ENCODE measurements at places on chromosomes 1 and 21.

DNA sequence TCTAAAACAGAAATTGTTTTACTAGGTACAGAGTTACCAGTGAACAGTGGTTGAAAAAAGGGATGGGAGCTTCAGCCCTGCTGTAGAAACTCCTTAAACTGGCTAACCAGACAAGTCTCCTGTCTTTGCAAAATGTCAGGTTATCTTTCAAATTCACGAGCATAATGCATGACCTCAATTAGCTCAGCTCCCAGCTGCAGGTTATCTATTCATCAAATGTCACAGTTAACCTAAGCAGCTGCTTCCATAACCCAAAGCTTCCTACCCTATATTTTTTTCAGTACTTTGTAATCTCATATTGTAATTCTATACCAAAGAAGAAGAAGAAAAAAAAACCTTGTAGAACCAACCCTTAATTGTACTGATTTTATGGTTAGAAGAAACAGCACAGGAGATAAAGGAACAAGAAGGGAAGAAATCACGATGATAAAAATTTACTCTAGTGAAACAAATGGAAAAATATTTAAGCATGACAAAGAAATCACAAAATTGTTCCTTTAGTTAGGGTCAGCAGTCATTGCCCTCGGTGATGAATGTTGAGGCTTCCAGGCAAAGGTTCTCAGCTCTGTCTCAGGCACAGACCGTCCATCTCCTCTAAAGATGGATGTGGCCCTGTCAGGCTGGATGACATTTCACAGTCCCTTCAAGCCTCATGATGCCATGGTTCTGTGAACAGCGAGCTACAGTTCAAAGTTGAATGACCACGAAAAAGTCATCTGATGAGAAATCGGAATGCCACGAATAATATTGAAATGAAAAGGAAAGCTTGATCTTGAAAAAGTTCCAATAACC lies 95.9 kb downstream of the PLD5 start:
- peak; percentile 46 for DNase-seq

DNA sequence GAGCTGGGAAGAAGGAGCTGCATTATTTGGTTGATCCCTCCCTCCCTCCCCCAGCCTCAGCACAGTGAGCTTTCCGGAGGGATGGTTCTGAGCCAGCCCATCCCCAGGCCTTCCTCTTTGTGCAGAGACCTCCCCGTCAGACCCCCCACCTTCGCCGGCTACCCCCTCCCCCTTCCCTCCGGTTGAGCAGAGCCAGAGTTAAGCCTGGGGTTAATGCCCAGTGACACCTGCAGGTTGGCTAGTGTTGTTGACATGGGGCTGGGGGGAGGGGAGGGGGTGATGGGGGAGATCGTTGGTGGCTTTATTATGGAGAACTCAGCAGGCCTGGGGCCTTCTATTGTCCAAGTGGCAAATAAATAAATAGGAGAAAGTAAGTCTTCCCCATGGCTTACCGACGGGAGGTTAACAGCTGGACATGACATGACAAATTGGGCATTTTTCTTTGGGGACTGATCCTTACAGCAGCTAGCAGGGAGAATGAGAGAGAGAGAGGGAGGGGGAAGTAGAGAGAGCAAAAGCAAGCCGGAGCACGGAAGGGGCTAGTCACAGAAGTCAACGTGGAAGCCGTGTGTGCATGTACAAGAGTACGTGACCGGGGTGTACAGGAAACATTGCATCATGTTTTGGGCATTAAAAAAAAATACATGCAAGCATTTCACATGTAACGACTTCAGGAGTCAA lies 131.1 kb downstream of the TMEM53 start:
- DNase-seq: no peak

GRCh38 chr1:107593501-107594209 lies 371.3 kb downstream of the VAV3 start:
- DNase-seq: no peak

DNA sequence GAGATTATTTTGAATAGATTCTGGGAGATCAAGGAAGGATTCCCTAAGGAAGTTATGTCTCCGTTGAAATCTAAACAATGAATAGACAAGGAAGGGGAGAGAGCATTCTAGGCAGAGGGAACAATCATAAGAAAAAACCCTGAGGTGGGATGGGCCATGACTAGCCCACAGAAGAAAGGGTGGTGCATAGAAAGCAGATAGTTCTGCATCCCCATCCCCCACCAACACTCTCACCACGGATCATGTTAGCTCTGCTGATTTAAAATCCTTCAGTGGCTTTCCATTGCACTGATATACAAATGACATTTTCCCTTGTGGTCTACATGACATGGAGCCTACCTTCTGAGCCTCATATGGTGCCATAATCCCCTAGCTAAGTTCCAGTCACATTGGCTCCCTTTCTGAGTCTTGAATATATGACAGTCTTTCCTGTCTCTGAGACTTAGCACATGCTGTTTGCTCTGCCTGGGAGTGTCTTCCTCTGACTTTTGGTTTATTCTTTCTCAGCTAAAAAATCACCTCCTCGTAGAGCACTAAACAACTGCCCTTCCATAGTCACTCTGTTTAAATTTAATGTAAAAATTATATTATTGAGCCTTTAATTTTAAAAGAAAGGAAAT lies 15.2 kb downstream of the SCMH1 start:
- DNase-seq: no peak

- DNase-seq: no peak
These were observed 27.3 kb upstream of the EPHA2 start for GRCh38 chr1:16183179-16183578.

GRCh38 chr1:203528976-203529835 lies 35.3 kb downstream of the OPTC start:
- no peak for DNase-seq

DNA sequence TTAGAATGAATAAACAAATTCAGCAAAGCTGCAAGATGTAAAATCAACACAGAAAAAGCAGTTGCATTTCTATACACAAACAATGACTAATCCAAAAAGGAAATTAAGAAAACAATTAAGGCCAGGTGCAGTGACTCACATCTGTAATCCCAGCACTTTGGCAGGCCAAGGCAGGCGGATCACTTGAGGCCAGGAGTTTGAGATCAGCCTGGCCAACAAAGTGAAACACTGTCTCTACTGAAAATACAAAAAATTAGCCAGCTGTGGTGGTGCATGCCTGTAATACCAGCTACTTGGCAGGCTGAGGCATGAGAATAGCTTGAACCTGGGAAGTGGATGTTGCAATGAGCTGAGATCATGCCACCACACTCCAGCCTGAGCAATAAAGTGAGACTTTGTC lies 22.3 kb downstream of the THEM4 start:
- DNase-seq: no peak

DNA sequence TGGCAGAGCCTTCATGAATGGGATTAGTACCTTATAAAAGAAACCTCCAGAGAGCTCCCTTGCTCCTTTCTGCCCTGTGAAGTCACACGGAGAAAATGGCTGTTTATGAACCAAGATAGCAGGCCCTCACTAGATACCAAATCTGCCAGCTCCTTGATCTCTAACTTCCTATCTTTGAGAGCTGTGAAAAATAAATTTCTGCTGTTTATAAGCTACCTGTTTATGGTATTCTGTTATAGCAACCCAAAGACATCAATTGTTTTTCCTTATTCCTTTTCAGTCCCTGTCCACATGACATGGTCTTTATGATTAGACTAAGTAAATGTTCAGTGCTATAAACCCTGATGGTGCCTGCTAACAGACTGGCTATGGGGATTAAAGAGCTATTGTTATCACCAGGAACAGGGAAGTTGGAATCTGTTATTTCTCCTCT lies 9.7 kb upstream of the STIL start:
- DNase-seq: no peak

DNA sequence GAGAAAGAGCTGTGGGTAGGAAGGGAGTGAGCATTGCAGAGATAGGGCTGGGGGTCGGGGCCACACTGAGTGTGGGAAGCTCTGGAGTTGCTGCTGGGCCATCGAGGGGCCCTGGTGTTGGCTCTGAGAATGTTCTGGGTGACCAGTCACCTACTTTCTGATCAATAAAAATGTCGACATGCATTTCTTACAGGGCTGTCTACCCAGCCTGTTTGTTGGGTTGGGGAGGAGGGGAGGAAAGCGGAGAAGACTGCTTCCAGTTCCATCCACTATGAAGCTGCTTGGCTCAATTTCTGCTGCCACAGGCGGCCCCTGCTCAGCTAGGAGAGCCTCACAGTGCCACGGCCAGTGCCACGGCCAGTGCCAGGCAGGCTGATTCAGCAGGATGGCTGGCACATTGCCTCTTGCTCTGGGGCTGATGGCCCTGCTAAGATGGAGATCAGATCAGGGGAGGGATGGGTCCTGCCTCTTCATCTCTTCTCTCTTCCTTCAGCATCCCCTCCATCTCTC lies 3.0 kb upstream of the PADI3 start:
- DNase-seq: no peak

DNA sequence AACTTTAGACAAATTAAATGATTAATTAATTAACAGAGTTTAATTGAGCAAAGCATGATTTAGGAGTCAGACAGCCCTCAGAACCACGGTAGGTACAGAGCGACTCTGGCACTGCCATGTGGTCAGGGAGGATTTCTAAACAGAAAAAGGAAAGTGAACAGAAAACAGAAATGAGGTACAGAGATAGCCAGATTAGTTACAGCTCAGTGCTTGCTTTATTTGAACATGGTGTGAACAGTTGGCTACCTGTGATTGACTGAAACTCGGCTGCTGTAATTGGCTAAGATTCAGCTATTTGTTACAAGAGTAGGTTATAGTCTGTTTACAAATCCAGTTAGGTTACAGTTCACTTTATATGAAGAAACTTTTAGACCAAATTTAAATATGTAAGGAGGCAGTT lies 163.0 kb upstream of the TNR start:
- no peak for DNase-seq

DNA sequence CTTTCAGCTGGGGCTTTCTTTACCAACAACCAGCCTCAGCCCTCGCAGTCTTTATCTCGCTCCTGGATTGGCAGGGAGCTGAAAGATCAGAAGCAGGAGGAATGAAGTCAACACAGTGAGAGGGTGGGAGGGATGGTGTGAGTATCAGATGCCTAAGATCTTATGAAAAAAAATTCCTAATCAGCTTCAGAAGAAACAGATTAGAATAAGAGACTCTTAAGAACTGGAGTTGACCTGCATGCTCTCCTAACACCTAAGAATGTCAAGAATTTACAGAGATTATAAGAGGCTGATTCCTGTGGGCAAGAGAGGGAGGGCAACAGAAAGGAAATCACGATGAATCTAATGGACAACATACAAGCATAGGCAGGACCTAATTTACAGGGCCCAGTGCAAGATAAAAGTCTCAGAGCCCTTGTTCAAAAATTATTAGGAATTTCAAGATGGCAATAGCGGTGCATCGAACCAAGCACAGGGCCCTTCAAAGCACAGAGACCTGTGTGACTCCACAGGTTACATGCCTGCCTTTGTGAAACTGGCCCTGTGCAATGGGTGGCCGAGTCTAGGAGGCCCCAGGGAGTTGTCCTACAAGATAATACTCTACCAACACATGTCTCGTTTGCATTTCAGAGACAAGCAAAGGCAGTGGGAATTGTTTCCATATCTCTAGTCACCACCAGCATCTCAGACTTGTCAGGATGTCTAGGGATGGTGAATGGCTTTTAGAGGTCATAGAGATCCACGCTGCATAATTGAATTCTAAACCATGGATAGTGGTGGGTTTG lies 65.3 kb upstream of the PPP2R5A start:
- no peak for DNase-seq

DNA sequence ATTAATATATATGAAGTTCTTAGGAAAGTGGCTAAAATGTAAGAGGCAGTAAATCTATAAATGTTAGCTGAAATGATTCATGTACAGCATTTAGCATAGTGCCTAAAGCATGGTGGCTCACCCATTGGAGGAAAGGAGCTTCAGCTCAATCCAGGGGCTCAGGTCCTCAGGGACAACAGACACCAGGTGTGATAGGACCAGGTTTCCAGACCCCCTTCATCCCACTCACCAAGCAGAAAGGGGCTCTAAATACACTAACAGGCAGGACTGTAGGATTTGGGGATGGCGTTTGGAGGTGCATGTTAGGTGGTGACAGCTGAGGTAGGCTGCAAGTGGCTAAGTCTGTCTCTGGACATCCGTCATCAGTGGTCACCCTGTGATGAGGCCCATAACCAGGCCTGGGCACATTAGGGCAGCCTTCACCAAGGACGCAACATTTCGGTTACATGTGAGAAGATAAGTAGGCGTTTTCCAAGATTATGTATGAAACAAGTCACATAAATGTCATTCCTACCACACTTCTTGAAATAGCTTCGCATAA lies 233.1 kb downstream of the C1orf94 start:
- DNase-seq: no peak

DNA sequence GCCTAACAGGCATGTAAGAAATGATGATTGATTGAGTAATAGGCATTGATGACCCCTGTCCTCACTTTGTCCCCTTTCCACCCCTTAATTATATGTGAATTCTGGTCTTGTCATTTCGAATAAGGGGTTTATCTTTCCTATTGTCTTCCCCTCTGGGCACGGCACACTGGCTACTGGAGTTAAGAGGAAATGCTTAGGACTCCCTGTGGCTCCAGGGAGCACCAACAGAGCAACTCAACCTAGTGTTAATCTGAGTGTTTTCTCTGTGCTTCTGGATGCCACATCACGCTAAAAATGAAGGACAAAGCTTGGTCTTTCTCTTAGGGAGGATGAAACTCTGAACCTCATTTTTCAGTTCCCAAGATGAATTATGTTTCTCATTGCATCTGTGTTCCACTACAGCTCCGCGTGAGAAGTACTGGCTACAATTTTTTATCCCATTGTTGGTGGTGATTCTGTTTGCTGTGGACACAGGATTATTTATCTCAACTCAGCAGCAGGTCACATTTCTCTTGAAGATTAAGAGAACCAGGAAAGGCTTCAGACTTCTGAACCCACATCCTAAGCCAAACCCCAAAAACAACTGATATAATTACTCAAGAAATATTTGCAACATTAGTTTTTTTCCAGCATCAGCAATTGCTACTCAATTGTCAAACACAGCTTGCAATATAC lies 5.3 kb downstream of the FCER1A start:
- no peak for DNase-seq

DNA sequence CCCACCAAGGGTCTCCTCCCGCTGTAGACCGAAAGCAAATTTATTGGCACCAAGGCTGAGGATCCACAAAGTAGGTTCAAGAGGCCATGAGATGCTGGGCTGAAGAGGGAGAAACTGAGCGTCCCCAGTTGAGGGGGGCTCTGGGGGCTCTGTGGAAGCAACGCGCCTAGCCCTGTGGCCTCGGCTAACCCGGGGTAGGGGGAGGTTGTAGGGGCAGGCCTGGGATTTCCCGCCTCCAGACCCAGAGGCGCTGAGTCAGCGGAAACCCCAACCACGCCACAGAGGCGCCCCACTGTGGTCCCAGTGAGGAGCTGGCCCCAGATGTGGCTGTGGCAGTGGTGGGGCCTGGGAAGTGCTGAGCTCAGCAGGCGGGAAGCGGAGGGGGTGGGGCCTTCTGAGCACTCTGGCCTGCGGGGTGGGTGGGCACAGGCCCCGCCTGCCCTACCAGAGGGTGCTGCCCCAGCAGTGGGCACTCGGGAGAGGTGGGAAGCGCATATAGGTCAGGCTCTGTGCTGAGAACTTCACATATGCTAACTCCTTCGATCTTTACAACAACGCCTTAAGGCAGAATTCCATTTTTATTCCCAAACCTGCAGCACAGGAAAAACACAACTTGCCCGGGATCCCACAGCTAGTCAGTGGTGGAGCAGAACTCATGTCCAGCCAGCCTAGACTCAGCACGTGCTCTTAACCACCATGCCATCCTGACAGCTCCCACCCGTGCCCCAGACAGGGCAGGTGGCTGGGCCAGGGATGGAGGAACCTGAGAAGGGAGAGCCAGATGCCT lies 1.5 kb upstream of the COL16A1 start:
- DNase-seq: no peak

- no peak for DNase-seq
These were observed 4.1 kb downstream of the DISC1 start for GRCh38 chr1:231630558-231631205.

All from NCI-H1694 (cell line).